Activated T-cell treated with anti-CD3 and anti-CD28 coated beads, Interleukin-2, amount 50 U/mL, for 4 hours (primary cell): ENCODE measurements at places on chromosomes 1 and 21. TPM values are rescaled to one million over a fixed set of nuclear protein-coding genes. Genes with fewer than 3 reads are reported as not detected.

- no peak for DNase-seq
Measured at GRCh38 chr1:43850591-43851233, 82.9 kb upstream of the ARTN start.

- DNase-seq: no peak
Measured at GRCh38 chr1:17412093-17412870, 27.2 kb downstream of the RCC2 start.

GRCh38 chr1:191953526-191953925, 204.7 kb upstream of the RGS18 start:
- no peak for DNase-seq

SLC19A1 gene
- 77.7 TPM for total RNA-seq
